NCI-H1694 treated with DMSO at 0.1 percent for 48 hours (cell line): ENCODE measurements at places on chromosomes 1 and 21.

- peak; percentile 67 for DNase-seq
These were observed at the start of gene PER3 for GRCh38 chr1:7783826-7784491. TSS of gene PER3 (plus strand) at chr1:7784291. CDS start at chr1:7784878, 587 bp downstream.

DNA sequence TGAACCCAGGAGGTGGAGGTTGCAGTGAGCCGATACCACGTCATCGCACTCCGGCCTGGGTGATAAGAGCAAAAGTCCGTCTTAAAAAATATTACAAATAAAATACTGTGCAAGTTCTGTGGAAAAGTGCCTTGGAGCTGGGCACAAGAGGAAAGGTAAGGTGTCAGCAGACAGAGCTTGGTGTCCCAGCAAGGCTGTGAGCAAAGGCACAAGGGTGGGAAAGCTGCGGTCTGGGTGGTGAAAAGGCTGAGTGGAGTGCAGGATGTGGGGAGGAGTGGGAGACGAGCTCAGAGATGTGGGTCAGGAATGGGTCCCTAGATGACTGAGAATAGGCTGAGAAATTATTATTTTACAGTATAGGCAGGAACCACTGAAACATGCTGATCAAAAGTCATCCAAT lies 150.6 kb downstream of the RHOU start:
- no peak for DNase-seq

DNA sequence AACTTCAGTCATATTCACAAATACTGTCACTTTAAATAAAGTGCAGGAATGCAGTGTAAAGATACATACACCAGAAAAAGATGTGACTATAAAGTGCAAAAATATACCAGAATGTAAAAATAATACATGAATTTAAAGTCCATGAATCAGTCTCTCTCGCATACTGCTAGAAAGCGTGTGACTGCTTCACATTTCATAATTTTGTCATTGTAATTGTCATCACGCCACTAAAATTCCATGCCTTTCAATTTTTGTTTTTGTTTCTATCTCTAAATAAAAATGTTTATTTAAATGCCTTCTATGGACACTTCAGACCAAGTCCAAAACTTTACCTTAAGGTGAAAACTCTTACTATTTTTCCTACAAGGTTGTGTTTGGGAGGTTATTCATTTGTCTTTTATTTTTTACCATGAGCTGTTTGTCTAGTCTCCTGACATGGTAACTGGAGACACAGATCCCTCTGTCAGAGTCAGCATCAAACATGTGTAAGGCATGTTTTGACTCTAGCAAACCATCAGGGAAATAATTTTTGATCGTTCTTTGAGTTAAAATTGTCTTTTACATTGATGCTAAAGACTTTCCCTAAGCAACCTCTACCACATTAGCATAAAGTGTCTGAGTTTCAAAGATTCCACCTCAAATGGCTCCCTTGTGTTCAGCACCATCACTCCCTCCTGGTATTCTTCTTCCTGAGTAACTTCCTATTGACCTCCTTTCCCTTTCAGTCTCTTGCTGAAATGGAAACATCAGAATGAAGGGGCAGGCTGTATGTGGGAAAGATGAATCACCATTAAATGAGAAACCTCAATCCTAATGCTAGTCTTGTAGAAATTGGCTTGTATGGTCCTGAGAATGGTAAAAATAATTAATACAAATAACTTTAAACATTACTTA lies 14.0 kb upstream of the AIM2 start:
- DNase-seq, result no peak

DNA sequence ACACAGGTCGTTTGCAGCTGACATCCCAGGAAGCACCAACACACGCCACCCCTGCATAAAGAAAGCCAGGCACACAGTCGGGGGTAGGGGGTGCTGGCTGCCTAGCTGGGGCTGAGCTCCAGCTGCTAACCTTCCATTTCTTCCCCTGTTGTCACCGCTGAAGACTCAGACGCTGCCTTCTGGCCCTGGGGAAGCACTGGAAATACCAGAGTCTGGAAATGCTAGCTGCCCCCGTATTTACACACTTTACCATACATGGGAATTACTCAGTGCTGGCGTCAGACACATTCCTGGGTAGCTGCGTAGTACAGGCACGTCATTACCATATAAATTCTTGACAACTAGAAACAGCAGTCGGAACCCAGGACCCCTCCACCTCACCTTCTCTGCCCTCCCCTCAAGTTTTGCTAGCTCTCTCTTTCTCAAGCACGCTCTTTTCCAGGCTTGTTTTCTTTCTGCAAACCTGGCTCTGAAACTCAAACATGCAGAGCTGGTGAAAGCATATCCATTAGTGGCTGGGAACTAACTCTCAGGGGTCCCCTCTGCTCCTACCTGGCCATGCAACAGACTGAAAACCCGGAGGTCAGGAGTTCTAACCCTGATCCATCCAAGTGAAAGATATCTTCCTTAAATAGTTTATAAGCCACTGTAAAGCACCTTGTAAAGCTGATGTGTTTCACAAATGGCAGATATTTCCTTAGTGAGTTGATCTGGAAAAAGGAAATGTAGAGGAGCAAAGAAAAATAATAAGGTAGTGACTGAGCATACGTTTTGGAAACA lies 3.3 kb downstream of the CSRP1 start:
- no peak for DNase-seq

GRCh38 chr1:41773144-41773591 lies 145.6 kb downstream of the HIVEP3 start:
- no peak for DNase-seq

DNA sequence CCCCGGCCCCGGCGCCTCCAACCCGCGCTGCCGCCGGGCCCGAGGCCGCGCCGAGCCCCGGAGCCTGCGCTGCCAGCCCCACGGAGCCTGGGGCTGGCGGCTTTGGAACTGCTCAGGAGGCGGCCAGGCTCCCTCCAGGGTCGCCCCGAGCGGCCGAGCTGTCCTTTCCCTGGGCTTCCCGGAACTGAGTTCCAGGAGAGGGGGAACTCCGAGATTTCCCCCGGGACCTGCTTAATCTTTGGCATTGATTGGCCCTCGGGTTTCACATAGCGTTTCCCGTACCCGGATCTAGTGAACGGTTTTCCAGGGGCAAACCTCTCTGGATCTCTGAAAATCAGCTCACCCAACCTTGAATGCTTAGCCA lies 504 bp downstream of the H6PD start:
- peak; percentile 7 for DNase-seq

DNA sequence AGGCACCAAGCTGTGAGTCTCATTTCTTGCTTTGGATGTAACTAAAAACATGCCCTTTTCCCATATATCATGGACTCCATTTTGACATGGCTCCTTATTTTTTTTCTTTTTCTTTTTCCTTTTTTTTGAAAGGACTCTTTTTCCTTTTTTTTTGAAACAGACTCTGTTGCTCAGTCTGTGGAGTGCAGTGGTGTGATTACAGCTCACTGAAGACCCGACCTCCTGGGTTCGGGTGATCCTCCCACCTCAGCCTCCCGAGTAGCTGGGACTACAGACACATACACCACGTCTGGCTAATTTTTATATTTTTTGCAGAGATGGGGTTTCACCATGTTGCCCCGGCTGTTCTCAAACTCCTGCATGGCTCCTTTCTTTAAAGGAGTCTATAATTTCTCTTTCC lies 10.4 kb upstream of the SYCP1 start:
- DNase-seq, result no peak

DNA sequence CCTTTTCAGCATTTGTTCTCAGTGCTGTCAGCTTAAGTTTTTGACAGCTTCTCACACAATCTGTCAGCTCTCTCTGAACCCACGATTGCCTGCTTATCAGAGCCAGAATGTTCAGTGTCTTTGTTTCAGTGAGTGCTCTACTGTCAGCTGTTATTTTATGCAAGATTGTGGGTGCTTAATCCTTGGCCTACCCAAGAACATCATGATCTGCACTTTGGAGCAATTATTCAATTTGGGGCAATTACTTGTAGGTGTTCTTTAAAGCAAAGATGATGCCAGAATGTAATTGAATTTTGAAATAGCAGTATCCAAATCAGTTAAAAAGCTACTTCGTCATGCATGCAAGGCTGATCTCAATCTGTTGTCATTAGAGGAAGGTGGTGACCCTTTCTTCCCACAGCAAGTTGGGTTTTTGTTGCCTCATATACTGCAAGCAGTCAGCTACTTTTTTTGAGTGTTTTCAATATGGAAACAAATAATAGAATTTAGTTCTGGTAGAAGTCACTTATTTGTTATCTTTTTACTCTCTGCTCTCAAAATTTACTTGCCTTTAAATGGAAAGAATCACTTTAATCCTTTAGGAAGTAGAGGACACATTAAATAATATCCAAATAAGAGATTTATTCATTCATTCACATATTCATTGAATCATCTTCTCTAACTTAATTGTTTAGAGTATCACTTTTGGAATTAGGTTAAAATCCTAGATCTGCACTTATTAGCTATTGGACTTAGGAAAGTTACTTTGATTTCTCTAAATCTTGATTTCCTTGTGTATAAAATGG lies 253.5 kb upstream of the CACYBP start:
- no peak for DNase-seq

DNA sequence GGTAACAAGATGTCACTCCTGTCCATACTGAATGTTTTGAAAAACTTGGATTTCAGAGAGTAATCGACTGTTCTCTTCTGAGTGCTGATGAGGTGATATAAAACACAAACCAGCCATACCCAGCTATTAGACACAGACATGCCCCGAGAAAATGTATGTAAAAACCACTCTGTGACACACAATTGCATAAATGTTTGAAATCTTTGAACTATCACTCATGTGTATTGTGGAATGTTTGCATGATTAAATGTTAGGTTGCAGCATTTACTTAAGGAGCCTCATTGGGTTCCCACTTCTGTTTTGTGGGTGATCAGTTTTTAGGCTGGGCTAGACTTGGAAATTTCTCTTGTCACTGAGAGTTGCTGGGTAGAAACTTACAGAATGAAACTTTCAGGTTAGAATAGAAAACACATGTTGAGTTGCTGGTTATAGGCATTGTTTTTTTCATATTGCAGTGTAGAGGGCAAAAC lies 270.4 kb upstream of the B3GALT2 start:
- no peak for DNase-seq

DNA sequence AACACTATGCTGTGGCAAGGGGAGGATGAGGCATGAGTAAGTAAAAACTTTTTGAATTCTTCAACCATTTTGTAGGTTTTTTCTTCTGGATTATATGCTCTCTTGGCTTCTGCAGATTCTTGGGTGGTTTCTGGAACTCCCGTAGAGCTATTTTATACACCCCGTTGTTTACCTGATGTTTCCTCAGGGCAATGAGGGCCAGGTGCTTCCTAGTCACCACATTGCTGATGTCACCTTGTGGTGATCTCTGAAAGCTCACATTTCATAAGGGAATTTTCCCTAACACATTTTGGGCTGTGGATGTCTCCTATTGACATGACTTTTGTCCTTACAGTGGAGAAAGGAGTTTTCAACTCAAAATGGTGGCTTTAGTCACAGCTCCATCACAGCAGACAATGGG lies 356.6 kb downstream of the PLA2G4A start:
- DNase-seq, result no peak

GRCh38 chr21:36437745-36438128 lies 42.2 kb downstream of the CLDN14 start:
- no peak for DNase-seq
